ENCODE measurements at places on chromosomes 2 and 18.

- DNase-seq = no peak
Observed at GRCh38 chr2:44456946-44457345, 95.2 kb downstream of the CAMKMT start.

- no peak for DNase-seq
Observed at GRCh38 chr2:54471221-54471711, 15.1 kb downstream of the SPTBN1 start.

DNA sequence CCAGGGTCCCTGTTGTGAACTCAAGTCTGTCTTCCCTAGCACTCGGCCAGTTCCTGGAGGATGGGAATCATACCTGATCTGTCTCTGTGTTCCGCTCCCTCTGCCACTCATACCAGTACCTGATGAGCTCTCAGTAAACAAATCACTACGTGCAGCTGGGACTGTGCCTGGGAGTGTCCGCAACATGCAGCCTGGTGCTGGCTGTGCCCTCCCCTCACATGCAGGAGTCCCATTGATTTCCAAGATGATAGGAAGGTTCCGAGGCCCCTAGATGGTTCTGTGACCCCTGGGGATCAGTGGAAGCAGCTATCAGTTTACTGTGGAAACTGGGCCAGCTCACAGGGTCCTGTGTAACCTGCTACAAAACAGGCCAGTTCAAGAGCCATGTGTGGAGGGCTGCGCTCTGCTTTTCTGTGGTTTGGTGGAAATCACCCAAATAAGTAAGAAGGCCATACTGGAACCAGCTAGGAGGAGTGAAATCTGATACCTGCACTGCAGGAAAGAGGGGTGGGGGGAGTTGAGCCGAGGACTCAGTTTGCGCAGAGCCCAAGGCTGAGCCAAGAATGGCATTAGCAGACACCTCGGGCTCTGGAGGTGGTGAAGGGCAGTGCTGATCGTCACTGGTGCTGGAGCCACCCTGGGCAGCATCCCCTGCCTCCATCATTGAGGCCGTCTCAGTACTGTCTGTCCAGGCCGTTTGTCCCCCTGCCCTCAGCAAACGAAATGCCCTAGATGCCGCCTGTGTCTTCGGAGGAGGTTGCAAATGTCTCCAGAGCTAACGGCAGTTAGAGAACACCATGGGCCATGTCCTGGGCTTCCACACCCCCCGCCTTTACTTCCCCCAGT is 93.3 kb downstream of the KLHL29 start:
- DNase-seq = no peak

- DNase-seq = no peak
Observed at GRCh38 chr2:129587426-129588064, 391.9 kb upstream of the RAB6C start.

GRCh38 chr2:196592911-196593881 is 46.3 kb upstream of the CCDC150 start:
- no peak for DNase-seq

DNA sequence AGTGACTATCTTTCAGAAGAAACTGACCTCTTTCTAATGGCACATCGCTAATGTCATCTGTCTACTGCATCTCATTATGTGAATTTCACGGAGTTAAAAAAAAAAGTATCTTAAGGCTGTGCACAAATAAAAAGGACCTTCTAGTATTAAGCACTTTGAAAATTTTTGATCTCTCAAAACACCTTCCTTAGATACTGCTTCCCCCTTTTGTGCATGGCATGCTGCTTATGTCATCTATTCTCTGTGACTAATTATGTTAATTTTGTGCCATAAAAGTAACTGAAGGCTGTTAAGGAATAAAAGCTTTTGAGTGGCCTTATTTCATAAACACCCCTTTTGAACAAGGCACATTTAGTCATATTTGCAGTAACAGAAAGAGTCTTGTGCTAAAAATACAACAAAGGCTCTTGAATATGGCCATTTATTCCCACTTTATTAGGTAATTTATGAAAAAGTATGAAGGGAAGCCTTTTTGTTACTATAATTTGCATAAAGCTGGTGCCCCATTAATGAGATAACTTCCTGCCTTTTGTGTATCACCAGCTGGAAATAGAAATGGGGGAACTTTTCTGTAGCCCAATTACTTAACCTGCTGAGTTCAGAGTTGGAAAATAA is 1412.0 kb upstream of the ZEB2 start:
- DNase-seq = no peak

- no peak for DNase-seq
Observed at GRCh38 chr2:226691255-226691654, 108.4 kb downstream of the IRS1 start.

- DNase-seq = no peak
Observed at GRCh38 chr2:48268671-48269070, 261.3 kb upstream of the STON1 start.

DNA sequence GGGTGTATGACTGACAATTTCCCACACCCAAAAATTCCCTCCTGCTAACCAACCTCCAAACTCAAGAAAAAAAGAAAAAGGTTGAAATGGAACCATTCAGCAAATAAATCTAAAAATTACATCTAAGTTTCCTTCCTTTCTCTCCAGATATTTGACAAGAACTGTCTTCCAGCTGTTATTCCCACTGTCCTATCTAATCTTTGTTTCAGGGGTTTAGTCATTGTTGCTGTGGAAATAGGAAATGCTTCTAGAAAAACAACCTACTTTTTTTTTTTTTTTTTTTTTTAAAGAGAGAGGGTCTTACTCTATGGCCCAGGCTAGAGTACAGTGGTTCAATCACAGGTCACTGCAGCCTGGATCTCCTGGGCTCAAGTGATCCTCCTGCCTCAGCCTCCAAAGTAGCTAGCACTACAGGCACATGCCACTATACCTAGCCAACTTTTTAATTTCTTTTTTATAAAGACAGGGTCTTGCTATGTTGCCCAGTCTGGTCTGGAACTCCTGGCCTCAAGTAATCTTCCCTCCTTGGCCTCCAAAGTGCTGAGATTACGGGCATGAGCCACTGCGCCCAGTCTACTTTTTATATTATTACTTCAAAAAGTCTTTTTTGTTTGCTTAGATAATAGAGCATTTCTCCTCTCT is 88.1 kb downstream of the ITSN2 start:
- DNase-seq = no peak

DNA sequence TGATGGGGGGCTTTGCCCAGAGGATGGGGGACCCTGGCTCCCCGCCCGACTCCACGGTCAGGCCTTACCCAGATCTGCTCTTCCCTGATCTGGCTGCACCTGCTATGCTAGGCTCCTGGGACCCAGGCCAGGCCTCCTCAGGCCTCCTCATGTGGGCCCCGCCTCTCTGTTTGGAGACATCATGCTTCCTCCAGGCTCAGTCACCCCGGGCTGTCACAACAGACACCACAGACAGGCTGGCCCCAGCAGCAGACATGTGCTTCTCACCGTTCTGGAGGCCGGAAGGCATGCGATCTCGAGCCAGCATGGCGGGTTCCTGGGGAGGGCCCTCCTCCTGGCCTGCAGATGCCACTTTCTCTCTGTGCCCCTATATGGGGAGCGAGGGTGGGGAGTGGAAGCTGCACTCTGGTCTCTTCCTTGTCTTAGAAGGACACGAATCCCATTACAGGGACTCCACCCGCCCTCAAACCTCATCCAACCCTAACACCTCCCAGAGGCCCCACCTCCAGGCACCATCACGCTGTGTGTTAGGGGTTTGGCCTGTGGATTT is 10.8 kb upstream of the NEU4 start:
- DNase-seq = no peak

GRCh38 chr18:14029512-14029911 is 102.7 kb downstream of the ZNF519 start:
- DNase-seq = no peak

GRCh38 chr2:224024270-224024669 is 14.8 kb downstream of the SERPINE2 start:
- DNase-seq = no peak

- no peak for DNase-seq
Observed at GRCh38 chr2:222848862-222849261, 12.0 kb upstream of the ACSL3 start.

All from CD4-positive, alpha-beta T cell treated with Interleukin-12 subunit alpha and Interleukin-12 subunit beta, for 1 hour (primary cell).